NCI-H187 (cell line): ENCODE measurements at places on chromosomes 3 and 15.

DNA sequence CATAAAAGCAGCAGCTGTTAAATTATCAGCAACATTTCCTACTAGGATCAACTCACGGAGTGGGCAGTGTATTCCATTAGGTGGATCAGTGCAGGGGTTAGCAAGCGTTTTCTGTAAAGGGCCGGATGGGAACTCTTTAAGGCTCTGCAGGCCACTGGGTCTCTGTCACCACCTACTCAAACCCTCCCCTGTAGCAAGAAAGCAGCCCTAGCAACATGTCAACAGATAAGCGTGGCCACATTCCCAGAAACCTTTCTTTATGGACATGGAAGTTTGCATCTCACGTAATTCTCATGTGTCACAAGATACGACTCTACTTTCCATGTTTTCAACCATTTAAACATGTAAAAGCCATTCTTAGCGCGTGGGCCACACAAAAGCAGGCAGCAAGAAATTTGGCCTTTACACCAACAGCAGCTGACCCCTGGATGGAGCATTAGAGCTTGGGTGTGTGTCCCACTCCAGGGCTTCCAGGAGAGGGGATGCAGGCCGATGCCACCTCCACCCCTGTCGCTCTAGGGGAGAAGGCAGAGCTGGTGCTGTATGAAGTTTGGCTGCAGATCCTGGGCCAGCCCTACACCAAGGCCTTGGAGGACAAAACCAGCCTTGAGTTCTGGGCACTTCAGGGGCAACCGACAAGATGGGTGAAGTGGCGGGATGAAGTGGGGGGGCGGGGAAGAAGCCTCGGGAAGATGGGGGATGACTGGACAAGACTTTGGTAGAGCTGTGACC lies 48.2 kb upstream of the CSPG4 start:
- DNase-seq: no peak

DNA sequence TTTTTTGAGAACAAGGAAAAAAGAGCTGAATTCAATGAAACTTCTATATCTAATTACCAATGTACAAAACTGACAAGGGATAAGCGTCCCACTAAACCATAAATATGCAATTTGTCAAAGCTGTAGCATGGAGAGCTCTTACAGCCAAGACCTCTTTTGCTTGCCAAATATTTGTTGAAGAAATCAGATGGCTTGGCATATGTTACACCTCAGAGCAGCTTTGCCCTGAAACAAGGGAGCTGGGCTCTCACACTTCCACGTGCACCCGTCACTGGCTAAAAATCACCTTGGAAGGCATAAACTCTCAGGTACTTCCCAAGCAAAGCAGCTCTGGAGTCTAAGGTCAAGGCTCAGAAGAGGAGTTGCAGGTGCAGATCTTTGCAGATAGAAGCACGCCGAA lies 324.7 kb upstream of the SLCO3A1 start:
- no peak for DNase-seq

- no peak for DNase-seq
Measured at GRCh38 chr15:92944946-92945521, 44.9 kb downstream of the CHD2 start.

DNA sequence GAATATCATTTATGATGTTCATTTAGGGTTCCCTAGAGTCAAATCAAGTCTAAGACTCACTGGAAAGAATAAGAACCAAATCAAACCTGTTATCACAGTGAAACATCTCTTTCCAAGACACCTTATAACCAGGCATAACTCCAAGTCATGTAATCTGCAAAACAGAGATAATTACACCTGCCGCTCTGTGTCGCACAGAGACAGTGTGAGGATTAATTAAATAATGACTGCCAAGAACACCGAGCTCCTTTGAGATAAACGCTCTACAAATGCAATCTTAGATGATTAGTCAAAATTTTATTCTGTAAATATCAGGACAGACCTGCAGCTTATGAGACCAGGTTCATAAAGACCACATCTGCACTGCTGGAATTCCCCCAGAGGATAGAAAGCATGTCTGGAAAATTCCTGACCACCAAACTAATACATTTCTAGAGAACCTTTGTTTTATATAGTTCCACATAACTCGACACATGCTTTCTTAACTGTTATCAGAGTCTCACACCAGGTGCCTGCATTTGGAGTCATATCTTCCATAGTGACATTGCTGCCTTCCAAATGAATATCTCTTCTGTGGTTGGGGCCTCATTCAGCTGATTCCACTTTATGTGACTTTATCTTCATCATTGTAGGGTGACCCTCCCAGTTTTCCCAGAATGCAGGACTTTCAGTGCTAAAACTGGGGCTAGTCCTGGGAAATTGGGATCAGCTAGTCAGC lies 252.8 kb downstream of the CD47 start:
- DNase-seq: no peak

DNA sequence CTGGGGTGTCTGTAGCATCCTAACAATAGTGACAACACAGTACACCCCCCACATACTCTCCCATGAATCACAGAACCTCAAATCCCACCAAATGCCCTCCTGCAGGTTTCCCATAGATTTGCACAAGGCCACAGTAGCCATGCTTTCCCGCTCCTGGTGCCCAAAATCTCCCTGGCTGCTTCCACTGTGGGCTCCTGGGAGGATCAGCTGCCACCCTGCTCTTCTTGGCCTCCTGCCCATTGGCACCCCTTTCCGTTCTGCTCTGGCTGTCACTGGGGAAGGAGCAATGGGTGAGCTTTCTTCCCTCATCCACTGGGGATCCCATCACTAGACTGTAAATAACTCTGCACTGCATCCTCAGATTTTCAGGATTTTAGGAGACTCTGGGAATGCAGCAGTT lies 92.1 kb upstream of the SLC24A5 start:
- no peak for DNase-seq

GRCh38 chr15:31024330-31024729 lies 32.9 kb upstream of the MTMR10 start:
- no peak for DNase-seq

DNA sequence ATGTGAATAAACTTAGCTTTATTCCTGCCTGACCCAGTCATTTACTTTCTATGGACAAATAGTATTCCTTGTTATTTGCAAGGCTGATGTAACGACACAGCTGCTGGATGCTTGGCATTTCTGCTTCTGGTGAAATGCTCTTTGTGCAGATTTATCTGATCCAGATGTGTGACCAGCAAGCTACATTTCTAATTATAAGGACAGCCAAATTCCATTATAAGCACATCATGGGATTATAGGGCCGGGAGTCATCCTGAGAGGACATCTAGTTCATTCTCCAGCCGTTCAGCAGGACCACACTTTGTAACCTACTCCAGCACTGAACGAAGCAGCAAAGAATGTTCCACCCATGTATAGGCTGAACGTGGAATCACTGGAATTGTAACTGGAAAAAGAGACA lies 42.9 kb downstream of the FNDC3B start:
- no peak for DNase-seq

GRCh38 chr3:99614768-99615167 lies 23.6 kb upstream of the COL8A1 start:
- no peak for DNase-seq

DNA sequence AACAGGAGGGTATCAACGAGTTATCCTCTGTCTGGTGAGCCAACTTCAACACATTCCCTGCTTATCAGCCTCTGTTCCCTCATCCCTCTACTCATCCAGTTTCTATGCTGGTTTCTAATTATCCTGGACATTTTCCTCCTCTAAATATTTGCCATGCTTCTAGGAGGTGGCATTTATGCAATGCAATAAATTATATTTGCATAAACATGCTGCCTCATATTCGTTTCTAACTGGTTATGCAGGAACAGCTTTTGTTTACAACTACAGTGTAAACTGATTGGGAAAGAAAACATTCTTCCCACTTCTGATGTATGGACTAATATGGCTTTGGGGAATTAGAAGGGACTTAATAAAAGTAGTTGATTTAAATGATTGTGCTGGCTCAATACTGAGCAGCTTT lies 122.3 kb downstream of the TFG start:
- DNase-seq: no peak

- no peak for DNase-seq
Measured at GRCh38 chr3:165783383-165783782, 53.8 kb downstream of the BCHE start.
